Neural crest cell (in vitro differentiated cells): ENCODE measurements at places on chromosomes 6 and 20. TPM values are rescaled to one million over a fixed set of nuclear protein-coding genes. Genes with fewer than 3 reads are reported as not detected.

- no peak for DNase-seq
Observed at GRCh38 chr6:17381424-17382147, 11.8 kb upstream of the CAP2 start.

DNA sequence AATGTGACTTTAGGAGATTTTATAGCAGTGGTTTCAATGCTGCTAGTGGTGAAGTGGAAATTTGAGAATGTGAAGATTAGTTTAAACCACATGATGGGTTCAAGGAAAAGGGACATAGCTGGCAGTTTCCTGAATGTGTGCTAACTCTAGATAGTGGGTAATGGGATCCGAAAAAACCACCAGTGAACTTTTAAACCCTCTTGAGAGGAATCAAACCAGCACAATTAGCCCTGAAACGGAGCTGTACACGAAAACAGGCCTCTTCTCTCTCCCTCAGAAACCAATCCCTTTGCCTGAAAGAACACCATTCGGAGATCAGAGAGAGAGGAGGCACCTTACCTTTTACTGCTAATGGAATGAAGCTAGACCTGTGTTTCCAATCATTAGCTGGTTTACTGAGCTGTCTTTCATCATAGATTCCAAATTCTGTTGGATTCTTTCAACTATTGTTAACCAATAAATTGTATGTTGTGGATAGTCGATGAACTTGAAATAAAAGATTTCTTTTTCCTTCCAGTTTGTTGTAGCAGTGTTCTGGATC lies 103.9 kb downstream of the AIG1 start:
- no peak for DNase-seq

- DNase-seq: no peak
Observed at GRCh38 chr6:97110149-97110548, 172.9 kb downstream of the MMS22L start.

DNA sequence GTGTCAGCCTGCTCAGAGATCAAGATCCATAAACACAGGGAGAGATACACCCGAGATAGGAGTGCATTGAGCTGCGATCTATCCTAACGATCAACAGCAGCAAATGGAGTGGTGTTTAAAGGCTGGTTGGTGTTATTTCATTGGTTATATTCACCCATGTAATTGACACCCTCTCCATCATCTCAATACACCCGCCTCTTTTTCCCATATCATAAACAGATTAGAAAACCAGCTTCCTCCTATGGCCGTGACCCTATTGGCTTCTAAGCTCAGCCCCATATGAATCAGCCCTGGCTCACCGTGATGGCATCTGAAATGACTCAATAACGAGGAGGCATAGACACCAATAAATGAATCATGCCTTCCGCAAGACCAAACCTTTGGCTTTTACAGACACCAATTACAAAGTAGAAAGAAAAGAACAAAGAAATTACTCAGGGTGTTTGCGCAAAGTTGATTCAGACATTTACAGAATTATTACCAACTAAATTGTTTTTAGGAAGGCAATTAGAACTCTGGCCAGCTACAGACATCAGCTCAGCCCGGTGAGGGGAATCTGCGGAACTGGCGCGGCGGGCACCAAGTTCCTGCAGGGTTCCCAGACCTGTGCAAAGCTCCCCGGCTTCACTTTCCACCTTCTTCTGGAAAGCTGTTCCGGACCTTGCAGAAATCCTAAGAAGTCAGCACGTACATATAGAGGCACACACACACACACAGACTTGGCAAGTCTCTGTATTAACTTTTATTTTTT lies 11.5 kb downstream of the PMEPA1 start:
- no peak for DNase-seq

GRCh38 chr20:45545754-45546453 lies 1.3 kb downstream of the EPPIN start:
- no peak for DNase-seq

GRCh38 chr6:129472239-129472638 lies 237.7 kb downstream of the ARHGAP18 start:
- no peak for DNase-seq

- DNase-seq: no peak
Observed at GRCh38 chr6:124870611-124871459, 91.4 kb upstream of the RNF217 start.

DNA sequence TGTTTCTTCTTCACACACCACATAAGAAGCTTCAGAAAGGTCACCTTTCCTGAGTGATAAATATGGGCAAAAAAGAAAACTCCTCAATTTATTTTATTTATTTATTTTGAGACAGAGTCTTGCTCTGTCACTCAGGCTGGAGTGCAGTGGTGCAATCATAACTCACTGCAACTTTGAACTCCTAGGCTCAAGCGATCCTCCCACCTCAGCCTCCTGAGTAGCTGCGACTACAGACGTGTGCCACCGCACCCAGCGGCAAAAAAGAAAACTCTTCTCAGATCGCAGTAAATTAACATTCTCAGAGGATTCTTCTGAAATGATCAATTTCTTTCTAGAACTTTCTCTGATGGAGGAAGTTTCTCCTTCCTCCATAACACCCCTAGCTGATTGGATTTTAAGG lies 111.2 kb downstream of the TRERF1 start:
- no peak for DNase-seq

GRCh38 chr6:11380969-11381744 lies 148.7 kb upstream of the NEDD9 start:
- DNase-seq: no peak

GRCh38 chr20:5090191-5090590 lies 29.6 kb downstream of the PCNA start:
- no peak for DNase-seq

DNA sequence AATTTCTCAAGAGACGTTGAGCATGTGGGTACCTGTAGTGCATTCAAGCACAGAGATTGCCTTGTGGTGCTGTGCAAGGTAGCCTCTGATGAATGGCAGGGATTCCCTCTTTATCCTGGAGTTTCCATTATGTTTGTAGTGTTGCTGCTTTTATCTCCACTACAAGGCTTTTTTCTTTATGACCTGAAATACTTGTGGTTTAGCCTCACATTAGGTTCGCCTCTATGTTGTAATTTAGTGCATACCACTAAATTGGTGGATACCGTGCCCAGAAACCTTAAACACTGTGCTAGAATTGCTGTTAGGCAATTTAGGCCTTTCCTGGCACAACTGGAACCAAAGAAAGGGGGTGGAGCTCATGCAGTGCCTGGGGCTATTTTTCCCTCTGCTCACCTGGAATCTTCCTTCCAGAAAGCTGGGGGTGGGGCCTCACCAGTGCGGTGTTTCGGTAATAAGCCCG lies 76.8 kb downstream of the NCOA7 start:
- no peak for DNase-seq

- DNase-seq: no peak
Observed at GRCh38 chr6:75142721-75143120, 63.1 kb downstream of the COL12A1 start.

DNA sequence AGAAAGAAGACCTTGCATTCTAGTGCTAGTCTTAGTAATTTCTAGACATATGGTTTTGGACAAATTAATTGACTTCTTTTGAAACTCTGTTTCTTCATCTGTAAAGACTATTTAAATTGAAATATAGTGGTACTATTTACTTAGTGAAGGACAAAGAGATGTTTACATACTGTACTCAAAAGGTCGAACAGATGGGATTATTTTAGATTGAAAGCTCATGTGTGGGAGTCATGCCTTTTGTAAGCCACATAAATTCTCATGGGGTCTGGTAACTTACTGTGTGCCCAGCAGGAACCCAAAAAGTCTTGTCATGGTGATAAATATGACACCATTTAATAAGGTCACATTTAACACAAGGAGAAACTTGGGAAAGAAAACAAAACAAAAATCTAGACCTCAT lies 368.2 kb upstream of the CITED2 start:
- no peak for DNase-seq

PRSS16 gene
- 0.57 and 0.63 TPM in 2 replicates for total RNA-seq

GABRR1 gene
- 0.12 TPM in 1 of 2 replicates, not detected in the other for total RNA-seq

TRIM31 gene
- not detected in 2 replicates for total RNA-seq

OTOR gene
- total RNA-seq: not detected in 2 replicates
